IPS-NIHi11 (cell line): ENCODE measurements at places on chromosomes 12 and 14.

DNA sequence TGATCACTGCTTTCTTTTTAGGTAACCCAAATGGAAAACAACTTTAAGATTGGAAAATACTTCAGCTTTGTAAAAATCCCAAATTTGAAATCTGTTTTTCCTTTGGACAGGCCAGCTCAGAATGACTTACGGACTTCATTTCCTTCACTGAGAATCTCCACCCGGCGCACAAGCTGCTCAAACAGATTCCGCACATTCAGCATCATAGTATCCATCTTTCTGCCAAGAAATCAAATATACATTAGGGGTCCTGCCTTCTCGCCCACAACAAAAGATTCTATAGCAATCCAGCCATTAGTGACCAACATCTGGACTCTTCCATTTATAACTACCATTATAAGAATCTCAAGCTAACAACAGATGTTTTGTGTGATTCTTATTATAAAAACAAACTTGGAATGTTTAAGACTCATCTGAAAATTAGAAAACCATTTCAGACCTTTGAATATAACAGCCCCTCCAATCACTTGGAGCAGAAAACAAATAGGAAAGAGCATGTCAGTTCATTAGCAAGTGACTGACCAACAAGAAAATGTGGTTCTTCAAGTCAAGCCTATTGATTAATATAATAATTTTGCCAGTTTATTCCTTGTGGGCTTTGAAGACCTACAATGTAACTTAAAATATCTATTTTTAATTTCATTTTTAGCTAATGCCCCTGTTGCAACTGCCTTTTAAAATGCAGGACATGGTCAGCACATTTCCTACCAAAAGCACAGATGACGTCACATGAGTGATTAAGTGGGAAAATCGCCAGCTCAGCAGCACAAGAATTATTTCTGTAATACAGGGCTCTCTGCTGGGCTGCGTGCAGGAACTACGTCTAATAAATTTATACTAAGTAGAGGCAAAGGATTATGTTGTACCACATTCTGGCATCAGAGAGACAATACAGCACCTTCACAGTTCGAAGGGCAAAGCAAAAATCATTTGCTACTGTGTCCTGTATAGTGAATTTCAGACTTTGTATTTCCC is 8.5 kb downstream of the RACGAP1 start:
- DNase-seq = no peak

GRCh38 chr12:40874868-40875267 is 182.6 kb downstream of the CNTN1 start:
- DNase-seq = no peak

DNA sequence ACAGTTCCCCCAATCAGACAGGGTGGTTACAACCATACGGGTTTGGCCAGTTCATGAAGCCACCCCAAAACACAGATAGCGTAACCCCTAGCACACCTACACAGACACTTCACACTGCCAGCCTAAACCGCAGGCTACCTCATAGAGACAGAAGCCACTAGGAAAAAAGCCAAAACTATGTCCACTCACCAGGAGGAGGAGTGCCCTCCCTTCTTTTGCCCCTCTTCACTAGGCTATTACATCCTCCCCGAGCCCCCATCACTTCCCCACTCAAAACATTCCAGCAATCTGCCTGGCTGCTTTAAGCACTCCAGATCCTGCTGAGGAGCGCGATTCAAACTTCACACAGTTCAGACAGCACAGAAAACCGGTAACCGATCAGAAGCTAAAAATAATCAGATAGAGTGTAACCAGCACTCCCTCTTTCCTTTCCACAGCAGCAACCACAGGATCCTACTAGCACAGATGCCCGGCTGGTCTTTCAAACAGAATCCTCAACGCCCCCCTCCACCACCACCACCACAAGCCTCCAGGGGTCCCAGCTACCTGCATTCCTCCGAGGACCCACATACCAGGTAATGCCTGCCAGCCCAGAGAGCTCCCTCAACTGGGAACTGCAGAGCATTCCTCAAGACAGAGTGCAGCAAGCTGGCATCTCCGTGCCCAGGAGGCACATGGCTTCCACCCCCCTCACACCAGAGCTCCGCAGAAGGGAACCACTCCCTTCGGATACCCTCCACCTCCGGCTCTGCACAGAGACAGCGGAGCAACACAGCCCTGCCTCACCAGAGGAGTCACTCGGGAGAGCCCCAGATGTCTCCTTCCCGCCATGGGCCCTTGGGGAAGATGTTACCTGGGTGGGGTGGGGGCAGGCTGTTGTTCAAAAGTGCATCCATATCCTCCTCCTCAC is 1.5 kb downstream of the CHD4 start:
- DNase-seq = peak; percentile 31

GRCh38 chr12:24898606-24899005 is 50.3 kb downstream of the BCAT1 start:
- no peak for DNase-seq
